Diencephalon (tissue), 1 donor: ENCODE measurements at places on chromosomes 7 and 10. TPM values are rescaled to one million over a fixed set of nuclear protein-coding genes. Genes with fewer than 3 reads are reported as not detected.

RADIL gene
- 6.2 TPM for total RNA-seq

INSIG1 gene
- 75.0 TPM for total RNA-seq

OR2A12 gene
- not detected for total RNA-seq

HYAL4 gene
- total RNA-seq, result not detected

DRGX gene
- total RNA-seq, result 0.23 TPM

CPVL gene
- 14.1 TPM for total RNA-seq

AKR1C4 gene
- not detected for total RNA-seq

INSYN2A gene
- 22.6 TPM for total RNA-seq

CALCR gene
- total RNA-seq, result 5.1 TPM

BTBD16 gene
- total RNA-seq, result not detected

SGPL1 gene
- total RNA-seq, result 43.1 TPM

ELMO1 gene
- 84.7 TPM for total RNA-seq

GPR141 gene
- not detected for total RNA-seq

SLC39A12 gene
- total RNA-seq, result 20.1 TPM

VKORC1L1 gene
- 41.5 TPM for total RNA-seq
